ENCODE measurements at places on chromosomes 1 and 21.

DNA sequence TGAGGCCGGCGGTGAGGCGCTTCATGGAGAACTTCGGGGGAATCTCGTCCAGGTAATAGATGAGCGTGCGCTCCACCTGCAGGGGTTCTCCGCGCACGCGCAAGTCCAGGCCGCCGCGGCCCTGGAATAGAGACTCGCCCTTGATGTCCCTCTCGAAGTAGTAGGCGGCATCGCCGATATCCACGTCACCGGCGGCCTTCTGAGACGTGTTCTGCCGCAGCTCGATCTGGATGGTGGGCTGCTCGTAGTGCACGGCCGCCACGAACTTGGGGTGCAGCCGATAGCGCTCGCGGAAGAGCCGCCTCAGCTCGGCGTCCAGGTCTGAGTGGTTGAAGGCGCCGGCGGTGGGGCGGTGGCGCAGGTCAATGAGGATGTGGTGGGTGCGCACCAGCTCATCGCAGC, 726 bp downstream of the TACSTD2 start:
- DNase-seq = no peak

GRCh38 chr21:32448803-32449594, 36.5 kb downstream of the EVA1C start:
- no peak for DNase-seq

- no peak for DNase-seq
These were observed 75.5 kb downstream of the NAV1 start for GRCh38 chr1:201614262-201615015.

DNA sequence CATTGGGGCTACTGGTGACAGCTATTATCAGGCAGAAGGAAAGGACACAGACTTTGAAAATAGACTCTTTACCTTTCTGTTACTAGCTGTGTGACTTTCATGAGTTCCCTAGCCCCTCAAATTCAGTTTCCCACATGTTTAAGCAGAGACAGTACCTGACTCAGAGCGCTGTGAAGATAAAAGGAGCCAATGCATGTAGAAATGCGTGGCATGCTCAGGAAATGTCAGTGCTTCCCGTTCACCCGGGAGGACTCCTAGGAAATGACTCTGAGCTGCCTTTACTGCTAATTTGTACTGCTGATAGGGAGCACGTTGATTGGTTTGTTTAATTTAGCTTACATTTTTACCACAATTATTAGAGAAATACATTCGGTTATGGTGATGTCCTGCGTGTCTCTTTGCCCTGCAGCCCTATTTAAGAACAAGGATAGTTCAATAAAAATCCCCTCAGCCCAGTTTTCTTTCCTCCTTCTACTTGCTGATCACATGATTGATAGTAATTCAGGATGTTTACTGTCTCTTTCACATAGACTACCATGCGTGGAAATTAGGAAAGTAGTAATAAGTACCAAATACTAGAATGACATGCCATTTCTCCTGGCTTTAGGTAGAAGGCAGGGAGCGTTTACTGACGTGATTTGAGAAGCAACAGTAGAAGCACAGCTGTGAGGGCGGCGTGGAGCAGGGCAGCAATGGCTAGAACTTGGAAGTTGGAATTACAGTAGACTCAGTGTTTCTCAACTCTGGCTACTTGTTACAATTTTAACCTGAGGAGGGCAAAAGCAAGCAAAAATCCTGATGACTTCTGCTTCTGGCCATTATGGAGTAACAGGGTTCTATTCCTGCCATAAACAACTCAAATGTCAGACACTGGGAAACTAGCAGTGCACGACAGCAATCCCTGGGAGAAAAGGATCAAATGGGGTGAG, 15.9 kb downstream of the PDIK1L start:
- DNase-seq = no peak

DNA sequence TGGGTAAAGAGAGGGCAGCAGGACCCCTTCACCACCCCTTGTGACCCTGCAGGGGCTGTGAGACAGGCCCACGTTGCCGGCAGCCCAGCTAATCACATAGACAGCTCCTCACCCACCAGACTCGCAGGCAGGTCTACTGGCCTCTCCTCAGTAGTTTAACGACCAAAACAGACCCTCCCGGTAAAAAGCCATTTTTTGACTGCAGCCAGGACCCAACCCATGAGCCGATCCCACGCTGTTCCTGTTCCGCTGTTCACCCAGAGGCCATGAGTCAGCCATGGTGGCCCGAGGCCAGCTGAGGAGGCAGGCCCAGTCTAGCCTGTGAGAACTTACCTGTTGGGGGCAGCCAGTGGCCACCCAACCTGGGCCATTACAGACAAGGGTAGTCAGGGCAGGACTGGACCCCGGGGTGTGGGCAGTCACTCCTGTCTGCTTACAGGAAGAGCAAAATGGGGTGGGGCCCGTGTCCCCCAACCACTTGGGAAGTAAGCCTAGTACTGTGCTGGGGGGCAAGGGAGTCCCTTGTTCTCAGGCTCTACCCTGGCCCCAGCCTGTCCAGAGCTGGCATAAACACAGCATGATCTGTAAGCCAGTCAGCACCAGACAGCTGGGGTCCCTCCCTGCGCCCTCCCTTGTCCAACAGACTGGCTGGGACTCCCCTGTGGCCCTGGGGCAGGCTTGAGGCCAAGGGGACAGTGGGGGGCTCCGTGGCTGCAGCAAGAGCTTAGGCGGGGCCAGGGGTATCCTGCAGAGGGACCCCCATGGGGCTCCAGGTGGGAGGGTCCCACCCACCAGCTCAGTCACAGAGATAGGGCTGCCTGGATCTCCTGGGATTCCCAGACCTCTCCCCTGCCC, 61.9 kb downstream of the WNT9A start:
- DNase-seq = peak; percentile 92

GRCh38 chr1:206742719-206743383, 27.7 kb upstream of the IL19 start:
- no peak for DNase-seq

DNA sequence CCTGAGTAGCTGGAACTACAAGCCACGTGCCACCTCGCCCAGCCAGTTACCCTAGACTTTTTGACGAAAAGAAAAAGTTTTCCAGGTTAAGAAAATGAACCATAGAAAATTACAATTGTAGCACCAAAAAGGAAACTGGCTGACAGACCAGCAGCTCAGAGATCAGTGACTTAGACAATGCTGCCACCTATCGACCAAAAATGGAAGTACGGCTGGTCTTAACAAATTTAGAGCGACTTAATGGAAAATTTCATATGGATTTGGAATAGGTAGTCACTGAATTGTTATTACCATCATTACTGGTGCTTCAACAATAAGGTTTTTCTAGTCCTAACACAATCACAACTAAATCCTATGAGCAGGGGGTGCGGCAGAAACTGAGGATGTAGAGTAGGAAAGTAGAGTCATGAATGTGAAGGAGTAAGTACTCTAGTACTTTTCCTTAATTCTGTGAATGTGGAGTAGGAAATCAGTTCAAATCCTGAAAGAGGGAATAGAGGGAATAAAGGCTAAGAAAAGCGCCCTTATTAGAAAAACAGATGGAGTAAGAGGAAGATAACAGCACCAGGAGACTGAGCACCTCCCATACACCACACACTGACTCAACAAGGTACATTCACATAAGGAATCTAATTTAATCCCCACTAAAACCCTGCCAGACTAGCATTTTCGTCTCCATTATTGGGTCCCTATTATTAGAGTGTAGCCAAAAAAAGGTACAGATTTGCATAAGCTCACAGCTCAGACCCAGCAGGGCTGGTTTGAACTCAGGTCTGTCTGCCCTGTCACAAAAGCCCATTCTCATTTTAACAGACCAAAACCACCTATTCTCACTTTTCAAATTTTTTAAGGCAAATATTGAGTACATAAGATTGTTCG, 37.9 kb upstream of the MGST3 start:
- DNase-seq = peak; percentile 79

- DNase-seq = no peak
These were observed 777 bp downstream of the NUDT17 start for GRCh38 chr1:145846201-145846612.

DNA sequence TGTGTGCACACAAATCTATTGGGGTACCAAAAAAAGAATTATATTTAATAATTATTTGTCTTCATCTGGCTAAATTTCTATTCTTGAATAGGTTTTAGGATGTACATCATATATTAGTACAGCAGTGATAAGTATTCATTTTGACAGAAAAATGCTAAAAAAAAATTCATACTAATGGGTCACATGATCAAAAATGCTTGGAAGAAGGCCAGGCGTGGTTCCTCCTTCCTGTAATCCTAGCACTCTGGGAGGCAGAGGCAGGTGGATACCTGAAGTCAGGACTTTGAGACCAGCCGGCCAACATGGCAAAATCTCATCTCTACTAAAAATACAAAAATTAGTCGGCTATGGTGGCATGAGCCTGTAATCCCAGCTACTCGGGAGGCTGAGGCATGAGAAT, 26.9 kb upstream of the PTGFRN start:
- no peak for DNase-seq

DNA sequence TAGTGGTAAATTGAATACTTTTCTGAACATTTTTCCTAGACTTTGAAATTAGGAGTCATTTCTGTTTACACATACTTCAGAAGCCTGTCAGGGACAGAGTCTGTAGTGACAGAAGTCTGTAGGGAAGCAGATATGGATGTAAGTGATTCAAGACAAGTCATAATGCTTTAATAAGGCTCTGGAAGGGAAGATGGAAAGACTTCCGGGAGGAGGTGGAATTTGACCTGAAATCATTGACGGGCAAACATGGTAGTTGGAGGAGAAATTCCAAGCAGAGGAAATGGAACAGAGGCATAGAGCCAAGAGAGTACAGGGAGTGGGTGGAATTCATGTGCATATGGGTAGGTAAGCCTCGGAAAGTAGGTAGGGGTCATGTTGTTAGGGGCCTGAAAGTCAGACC, 22.5 kb downstream of the CAMTA1 start:
- no peak for DNase-seq

- no peak for DNase-seq
These were observed 137.7 kb downstream of the RUNX1 start for GRCh38 chr21:34911360-34911759.

- DNase-seq = no peak
These were observed 87.0 kb downstream of the POFUT2 start for GRCh38 chr21:45200581-45201296.

- no peak for DNase-seq
These were observed 12.0 kb downstream of the PPFIA4 start for GRCh38 chr1:203038217-203038741.

DNA sequence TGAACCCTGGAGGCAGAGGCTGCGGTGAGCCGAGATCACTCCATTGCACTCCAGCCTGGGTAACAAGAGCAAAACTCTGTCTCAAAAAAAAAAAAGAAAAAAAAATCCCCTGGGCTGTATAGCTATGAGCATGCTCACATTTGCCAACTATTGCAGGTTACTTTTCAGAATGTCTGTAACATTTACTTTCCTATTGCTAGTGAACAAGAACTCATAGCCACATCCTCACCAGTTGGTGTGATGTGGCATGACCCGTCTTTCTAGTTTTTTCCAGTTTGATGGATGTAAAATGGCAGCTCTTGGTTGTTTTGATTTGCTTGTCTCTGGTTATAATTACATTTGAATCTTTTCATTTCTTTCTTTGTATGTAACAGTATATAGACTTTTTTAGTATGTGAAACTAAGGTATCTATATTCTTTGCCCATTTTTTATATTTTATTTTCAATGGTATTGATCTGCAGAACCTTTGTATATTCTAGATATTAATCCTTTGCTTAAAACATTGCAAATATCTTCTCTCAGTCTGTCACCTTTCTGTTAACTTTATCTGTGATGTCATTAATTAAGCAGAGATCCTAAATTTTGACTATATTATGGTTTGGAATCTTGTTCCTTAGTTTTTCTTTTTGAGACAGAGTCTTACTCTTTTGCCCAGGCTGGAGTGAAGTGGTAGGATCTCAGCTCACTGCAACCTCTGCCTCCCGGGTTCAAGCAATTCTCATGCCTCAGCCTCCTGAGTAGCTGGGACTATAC, 11.6 kb downstream of the MED18 start:
- DNase-seq = no peak

GRCh38 chr1:223700942-223701637, 11.2 kb upstream of the CAPN2 start:
- DNase-seq = peak; percentile 85

DNA sequence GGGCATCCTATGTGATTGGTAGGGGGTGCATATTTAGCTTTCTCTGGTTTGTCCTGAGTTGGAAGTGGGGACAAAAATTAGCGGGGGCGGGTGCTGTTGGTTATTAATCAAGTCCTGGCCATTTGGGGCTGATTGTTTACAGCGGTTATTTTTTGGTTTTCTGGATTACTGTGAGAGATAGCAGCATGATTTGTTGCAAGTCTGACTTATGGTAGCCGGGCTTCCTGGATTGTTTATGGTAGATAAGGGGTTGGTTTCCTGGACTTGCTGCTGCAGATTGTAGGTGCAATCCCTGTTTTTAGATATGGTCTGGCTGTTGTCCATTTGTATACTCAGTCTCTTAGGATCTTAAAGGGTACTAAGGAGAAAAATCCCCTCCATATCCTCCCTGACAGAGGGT, 12.1 kb upstream of the PROK1 start:
- DNase-seq = no peak

GRCh38 chr1:24830680-24831272, 85.5 kb downstream of the CLIC4 start:
- no peak for DNase-seq

- DNase-seq = no peak
These were observed 883 bp downstream of the CHODL start for GRCh38 chr21:18245464-18245967.

DNA sequence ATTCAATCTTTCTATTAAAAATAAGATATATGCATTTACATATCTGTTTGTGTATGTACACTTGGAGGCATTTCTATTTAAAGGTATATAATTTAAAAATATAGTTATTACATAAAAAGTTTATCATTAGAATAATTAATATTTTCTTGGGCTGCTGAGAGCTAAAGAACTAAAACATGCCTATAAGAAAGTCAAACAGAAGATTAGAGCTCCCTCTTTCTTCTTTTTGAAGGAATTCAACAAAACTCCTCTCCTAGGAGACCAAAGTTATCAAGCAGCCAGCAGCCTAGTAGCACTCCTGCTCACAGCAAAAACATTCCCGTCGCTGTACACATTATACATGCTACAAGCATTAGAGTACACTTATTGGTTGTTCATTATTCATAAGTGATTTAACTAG, 216.4 kb downstream of the VAV3 start:
- no peak for DNase-seq

- DNase-seq = no peak
These were observed 49.1 kb downstream of the CAMTA1 start for GRCh38 chr1:6834366-6834765.

- no peak for DNase-seq
These were observed 154.2 kb upstream of the ZNHIT6 start for GRCh38 chr1:85862456-85862855.

- DNase-seq = no peak
These were observed 3.3 kb upstream of the HMGN2 start for GRCh38 chr1:26468911-26469310.

- DNase-seq = no peak
These were observed 40.3 kb downstream of the IER5 start for GRCh38 chr1:181128592-181129497.

DNA sequence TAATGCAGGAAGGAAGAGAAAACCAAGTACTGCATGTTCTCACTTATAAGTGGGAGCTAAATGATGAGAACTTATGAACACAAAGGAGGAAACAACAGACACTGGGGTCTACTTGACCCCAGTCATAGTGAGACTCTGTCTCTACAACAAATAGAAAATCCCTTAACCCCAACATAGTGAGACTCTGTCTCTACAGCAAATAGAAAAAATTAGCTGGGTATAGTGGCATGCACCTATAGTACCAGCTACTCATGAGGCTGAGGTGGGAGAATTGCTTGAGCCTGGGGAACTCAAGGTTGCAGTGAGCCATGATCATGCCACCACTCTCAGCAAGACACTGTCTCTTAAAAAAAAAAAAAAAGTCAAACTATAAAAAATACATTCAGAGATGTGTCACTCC, 42.7 kb downstream of the GIPC2 start:
- DNase-seq = no peak
